ENCODE measurements at places on chromosomes 11 and 22.

DNA sequence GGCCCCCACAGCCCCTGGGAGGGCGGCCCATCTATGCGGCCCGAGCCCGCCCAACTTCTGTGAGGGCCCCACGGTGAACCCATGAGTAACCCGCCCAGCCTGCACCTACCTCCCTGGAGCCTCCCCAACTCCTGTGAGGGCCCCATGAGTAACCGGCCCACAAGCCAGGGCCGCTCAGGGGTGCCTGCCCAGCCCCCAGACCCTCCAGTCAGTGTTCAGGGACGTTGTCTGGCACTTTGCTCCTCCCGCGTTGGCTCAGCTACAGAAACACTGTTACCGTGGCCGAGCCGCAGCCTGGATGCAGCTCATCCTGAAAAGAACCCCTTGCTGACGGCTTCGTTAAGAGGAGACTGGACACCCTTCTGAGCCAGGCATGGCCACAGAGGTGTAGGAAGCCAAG, 179.6 kb downstream of the BRD1 start:
- no peak for DNase-seq

GRCh38 chr11:109197656-109198055, 224.3 kb upstream of the C11orf87 start:
- DNase-seq = no peak

- no peak for DNase-seq
These were observed 5.9 kb upstream of the PICK1 start for GRCh38 chr22:38051261-38051660.

DNA sequence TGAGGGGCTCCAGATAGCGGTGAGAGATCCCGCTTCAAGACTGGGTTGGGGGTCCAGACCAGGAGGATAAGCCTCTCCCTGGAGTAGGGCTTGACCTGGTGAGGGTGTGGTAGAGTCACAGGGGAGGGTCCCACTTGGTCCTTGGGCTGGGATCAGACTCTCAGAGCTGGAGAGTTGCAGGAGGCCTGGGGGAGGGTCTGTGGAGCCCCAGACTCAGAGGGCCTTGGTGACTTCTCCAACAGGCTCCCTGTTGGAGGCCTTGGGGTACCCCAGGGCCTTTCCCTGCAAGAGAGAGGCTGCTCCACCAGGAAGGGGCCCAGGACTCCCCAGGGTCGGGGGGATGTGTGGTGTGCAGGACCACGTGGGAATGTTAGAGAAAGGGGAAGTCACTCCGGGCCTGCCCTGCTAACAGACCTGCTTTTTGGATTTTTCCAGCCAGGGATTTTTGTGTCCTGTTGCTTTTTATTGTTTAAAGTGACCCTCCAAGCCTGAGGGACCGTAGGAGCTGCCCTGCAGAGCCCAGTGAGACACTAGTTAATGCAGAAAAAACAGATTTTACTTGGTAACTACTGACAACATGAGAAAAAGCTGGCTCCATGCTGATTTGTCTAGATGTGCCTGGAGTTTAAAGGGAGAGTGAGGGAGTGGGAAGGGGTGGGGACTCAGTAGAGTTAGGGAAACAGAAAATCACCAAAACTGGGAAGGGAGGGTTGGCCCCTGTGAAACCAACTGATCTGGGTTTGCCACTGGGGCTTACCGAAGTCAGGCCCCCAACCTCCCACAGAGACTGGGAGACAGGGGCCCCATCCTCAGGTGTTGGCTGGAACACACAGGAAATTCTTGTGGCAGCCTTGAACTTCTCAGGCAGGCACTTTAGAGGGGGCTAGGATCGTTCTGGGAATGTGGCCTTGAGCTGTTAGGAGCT, 801 bp upstream of the TXNRD2 start:
- DNase-seq = peak; percentile 39
